GF-D8 (cell line): ENCODE measurements at places on chromosomes 4 and X.

- no peak for DNase-seq
These were observed 109.3 kb downstream of the ARHGEF9 start for GRCh38 chrX:63675716-63676115.

- DNase-seq, result no peak
These were observed 121.0 kb downstream of the ENPP6 start for GRCh38 chr4:184096561-184097240.

GRCh38 chrX:137425273-137425902 lies 140.5 kb upstream of the ZIC3 start:
- DNase-seq, result no peak

DNA sequence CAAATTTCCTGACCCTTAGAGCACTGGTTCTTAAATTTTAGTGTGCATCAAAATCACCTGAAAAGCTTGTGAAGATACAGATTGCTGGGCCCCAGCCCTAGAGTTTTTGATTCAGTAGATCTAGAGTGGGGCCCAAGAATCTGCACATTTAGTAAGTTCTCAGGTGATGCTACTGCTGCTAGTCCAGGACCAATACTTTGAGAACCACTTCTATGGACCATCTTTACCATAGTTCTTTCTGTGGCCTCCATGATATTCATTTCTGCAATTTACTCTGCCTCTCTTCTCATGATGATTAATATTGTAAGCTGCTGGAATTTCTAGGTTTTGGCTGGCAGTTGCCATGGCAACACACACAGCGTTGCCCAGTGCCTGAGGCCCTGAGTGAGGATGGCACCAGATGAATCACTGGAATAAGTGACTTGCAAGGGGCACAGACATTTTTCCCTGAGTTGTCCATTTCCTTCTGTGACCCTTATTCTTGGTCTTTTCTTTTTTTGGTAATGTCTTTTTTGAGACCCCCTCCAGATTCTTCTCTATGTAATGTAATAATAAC lies 83.6 kb downstream of the PPP1R2C start:
- DNase-seq, result no peak

DNA sequence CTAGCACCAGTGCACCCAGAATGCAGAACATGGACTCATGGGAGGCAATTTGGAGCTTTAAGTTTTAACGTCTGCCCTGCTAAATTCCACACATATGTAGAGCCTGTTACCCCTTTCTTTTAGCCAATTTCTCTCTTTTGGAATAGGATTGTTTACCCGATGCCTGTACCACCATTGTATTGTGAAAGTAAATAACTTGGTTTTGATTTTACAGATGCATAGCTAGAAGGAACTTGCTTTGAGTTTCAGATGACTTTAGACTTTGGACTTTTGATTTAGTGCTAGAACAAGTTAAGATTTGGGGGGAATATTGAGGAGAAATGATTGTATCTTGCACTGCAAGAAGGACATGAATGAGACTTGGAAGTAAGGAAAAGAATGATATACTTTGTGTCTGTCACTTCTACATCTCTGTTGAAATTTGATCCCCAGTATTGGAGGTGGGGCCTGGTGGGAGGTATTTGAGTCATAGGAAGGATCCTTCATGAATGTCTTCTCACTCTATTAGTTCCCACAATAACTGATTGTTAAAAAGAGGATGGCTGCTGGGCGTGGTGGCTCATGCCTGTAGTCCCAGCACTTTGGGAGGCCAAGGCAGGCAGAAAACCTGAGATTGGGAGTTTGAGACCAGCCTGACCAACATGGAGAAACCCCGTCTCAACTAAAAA lies 794.8 kb upstream of the LCORL start:
- no peak for DNase-seq

GRCh38 chrX:37060999-37061398 lies 52.8 kb downstream of the FAM47C start:
- peak; percentile 0 for DNase-seq

DNA sequence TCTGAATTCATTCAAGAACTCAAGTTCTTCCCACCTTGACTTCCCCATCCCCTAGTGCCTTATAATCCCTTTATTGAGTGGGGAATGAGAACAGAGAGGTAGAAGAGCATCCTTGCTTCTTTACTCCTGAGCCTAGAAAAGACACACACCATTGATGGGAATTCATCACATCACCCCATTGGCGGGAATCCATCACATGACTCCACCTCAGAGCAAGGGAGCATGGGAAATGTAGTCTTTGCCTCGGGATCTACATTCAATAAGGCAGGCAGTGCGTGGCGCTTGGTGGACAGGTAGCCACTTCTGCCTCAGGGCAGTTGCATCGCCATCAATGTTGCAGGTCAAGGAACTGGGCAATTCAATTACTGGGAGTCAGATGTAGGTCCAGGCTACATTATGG lies 50.7 kb downstream of the MXRA5 start:
- DNase-seq, result no peak

GRCh38 chr4:119093042-119093827 lies 42.4 kb upstream of the MYOZ2 start:
- DNase-seq, result no peak

DNA sequence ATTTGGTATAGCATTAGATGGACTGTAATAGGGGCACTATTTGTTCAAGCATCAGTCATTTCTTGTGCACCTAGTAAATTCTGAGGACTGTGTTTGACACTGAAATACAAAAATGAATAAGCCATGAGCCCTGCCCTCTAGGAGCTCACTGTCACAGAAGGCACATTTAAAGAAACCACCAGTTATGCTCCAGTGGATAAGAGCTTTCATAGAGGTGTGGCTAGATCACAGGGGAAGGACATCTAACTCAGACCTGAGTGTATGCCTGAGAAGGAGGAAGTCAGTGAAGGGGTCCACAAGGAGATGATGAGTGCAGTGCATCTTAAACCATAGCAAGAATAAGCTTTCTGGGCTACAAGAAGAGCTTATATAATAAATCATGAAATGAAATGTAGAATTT lies 40.1 kb downstream of the BTC start:
- DNase-seq, result no peak

GRCh38 chrX:97026406-97026805 lies 142.7 kb downstream of the RPA4 start:
- DNase-seq, result no peak
